ENCODE measurements at places on chromosomes 3 and 15.

DNA sequence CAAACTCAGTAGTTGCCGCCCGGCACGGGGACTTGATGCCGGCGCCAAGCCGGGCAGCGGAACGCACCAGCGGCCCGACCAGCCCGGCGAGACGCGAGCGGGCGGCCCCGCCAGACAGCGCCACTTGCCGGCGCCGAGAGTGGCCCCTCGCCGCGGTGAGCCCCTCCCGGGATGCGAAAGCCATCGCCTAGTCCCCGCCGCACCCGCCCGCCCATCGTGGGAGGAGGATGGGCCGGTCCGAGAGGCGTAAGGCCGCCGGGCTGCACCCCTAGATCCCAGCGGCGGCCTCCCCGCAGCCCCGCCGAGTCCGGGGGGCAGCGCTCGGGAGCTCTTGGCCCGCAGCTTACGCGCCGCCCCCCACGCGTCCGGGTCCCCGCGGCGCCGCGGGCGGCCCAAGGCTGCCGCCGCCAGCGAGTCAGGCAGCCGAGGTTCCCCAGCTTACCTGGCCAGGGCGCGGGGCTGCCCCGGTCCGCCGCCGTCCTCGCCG is 609 bp downstream of the GOLGA8A start:
- DNase-seq, result peak; percentile 31

DNA sequence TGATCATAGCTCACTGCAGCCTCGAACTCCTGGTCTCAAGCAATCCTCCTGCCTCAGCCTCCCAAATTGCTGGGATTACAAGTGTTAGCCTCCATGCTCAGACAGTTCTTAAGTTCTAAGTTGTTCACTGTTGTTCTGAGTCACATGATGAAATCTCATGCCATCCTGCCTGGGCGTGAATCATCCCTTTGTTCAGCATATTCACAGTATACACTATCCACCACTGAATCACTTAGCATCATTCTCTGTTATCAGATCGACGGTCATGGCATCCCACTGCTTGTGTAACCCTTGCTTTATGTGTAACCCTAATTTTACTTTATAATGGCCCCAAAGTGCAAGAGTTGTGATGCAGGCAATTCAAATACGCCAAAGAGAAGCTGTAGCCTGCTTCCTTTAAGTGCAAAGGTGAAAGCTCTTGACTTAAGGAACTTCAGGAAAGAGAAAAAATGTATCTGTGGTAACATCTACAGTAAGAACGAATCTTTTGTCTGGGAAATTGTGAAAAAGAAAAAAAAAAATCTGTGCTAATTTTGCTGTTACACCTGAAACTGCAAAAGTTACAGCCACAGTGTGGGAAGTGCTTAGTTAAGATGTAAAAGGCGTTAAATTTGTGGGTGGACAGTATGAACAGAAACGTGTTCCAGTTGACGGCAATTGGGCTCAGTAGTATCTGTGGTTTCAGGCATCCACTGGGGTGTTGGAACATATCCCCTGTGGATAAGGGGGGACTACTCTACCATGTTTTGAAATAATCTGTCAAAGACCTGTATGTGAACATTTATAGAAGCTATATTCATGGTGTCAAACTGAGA is 80.6 kb downstream of the PCOLCE2 start:
- no peak for DNase-seq

DNA sequence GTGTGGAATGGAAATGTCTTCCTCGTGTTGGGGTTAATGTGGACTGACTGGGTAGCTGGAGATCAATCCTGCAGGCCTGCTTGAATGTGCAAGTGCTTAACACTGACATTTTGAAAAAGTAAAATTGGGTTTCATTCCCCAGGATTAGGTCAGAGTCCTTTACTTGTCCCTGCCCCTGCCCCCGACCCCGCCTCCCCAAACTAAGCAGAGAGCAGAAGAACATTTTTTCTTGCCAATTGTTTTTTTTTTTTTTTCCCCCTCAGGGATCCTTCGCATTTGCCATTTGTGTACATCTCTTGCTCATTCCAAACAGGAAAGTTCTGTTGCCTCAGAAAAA is 147.0 kb upstream of the NR2F2 start:
- DNase-seq, result no peak

DNA sequence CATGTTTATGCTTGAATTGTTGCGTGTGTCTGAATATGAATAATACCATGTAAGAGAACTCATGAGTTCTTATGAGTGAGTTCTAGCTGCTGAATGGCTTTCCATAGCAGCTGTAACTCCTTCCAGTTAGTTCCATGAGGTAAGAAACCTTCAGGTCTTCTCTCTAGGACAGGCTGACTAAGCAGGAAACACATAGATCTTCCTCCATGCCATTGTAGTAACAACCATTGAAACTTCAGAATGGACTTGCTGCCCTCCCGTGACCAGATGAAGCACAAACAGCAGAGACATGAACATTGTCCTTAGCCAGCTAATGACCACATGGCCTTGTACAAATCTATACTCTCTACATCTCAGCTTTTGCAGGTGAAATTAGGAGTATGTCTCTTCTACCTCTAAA is 200.0 kb downstream of the ZNF385D start:
- DNase-seq, result no peak

GRCh38 chr3:9340472-9340902 is 22.4 kb upstream of the THUMPD3 start:
- DNase-seq, result no peak

GRCh38 chr3:14514323-14514720 is 25.8 kb downstream of the GRIP2 start:
- DNase-seq, result no peak

GRCh38 chr3:111215481-111215880 is 143.9 kb downstream of the NECTIN3 start:
- no peak for DNase-seq

DNA sequence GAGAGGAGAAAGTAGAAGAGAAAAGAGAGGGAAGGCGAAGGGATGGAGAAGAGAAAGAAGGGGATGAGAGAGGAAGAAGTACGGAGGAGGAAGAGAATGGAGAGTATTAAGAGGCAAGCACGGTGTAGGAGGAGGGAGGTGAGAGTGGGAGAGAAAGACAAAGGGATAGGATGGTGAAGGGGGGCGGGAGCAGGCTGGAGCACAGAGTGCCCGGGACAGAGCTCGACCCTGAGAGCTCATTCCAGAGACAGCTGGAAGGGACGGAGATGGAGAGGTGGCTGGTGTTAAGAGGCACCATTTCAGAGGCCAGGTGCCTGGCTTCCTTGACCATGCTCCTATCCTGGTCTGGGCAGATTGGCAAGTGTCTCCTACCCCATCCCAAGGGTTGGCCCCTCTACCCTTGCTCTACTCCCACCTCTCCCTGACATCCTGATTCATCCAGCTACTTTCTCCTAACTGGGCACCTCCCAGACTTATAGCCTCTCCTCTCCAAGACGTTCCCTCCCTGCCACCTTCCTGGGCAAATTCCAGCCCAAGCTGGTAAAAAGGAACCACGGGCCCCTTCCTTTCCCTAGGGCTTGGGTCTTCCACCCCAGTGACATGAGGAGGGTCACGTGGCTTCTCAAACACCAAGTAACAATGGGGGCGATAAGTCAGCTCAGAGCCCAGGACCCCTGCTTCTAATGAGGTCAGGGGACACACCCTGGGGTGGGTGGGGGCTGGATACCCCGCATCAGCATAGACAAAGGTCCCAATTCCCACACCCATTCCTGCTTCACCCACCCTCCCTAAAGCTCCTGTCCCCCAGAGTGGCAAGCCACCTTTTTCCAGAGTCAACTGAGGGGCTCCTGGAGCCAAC is 1.1 kb downstream of the CLCN2 start:
- no peak for DNase-seq

DNA sequence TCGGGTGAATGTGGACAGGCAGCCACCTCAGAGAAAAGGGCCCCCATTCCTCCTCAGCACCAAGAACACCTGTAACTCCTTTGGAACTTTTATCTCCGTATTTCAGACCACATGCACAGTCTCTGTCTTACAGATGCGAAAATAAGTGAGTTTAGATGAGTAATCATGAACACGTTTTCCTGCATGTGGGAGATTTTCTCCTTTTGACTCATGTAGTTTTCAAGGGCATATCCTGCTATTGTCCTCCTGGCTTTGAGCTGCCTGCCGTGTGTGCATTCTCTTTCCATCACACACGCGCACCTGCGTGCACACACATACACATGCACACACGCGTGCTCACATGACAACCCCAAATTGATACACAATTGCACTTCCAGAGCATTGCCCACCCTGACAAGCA is 239.2 kb downstream of the GABRG3 start:
- DNase-seq, result no peak

GRCh38 chr15:62104401-62104800 is 37.6 kb downstream of the C2CD4A start:
- DNase-seq, result no peak

GRCh38 chr3:140093742-140094141 is 158.8 kb downstream of the CLSTN2 start:
- no peak for DNase-seq

DNA sequence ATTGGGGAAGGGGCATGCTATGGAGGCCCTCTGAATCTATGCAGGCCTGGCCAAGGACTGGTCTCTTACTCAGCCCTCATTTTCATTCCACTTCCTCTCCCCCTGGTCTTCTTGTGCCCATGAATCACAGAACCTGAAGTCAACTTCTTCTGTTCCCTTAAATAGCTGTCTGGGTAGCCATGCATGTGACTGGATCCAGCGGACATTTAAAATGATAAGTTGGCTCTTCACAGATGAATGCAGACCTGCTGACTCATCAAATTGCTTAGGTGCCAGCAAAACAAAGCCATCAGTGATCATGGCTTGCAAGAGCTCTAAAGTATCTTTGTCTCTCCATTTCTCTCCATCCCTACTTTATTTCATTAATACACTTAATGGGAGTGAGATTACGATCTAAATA is 90.1 kb upstream of the CADPS start:
- no peak for DNase-seq

- DNase-seq, result no peak
Observed at GRCh38 chr3:110851736-110852135, 219.9 kb upstream of the NECTIN3 start.

GRCh38 chr3:122797291-122797690 is 2.4 kb downstream of the SLC49A4 start:
- DNase-seq, result no peak

DNA sequence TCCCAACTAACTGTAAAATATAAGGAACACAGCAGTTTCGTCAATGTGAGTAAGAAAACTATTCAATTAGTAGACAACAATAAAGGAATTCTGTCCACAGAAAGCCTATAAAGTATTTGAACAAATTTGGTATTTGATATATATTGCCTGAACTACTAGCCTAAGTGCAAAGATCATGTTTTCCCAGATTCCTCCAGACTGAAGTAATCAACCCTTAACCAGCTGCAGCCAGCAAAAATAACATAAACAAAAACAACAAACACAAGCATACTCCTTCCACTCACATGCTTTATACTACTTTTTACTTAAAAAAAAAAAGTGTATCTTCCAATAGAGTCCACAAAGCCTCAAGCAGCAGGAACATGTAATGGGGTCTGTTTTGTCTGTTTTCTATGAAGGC is 24.1 kb downstream of the PGBD4 start:
- DNase-seq, result no peak

DNA sequence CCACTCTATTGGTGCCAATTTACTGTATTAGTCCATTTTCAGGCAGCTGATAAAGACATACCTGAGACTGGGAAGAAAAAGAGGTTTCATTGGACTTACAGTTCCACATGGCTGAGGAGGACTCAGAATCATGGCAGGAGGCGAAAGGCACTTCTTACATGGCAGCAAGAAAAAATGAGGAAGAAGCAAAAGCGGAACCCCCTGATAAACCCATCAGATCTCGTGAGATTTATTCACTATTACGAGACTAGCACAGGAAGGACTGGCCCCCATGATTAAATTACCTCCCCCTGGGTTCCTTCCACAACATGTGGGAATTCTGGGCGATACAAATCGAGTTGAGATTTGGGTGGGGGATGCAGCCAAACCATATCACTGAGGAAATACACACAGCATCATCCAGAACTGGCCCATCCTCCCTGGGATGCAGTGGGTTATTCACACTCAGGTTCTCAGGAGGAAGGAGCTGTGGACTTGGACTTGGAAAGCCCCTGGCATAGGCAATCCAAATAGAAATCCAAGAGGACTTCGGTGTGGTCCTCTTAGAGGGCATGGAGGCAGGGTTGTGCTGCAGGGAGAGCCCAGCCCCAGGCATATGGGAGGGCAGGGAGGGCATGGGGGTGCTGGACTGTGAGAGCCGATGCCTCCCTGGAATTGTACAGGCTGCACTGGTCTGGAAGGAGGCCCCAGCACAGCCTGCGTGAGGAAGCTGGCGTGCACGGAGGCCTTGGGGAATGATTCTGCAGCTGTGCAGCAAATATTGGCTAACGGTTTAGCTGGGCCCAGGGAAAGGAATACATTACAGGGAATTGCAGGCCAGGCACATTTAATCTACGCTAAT is 62.9 kb downstream of the EFCAB12 start:
- DNase-seq, result no peak

GRCh38 chr3:49397470-49397869 is 14.3 kb downstream of the RHOA start:
- DNase-seq, result no peak

- no peak for DNase-seq
Observed at GRCh38 chr3:148707601-148708380, 10.1 kb downstream of the AGTR1 start.

DNA sequence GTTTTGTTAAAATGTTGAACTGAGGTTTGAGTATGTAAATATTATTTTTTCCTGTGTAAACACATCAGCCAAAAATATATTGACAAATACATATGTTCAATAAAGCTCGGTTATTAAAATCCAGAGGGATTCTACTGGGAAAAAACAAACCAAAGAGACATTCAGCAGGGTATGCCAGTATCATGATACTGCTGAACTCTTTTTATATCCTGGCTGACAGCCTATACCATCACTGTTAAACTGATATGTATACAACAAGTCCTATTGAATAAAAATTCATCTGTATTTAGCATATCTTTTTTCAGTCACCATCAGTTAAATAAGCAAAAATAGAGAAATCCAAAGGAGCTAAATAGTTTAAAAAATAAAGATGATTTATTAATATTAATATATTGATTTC is 71.6 kb upstream of the NEO1 start:
- no peak for DNase-seq

DNA sequence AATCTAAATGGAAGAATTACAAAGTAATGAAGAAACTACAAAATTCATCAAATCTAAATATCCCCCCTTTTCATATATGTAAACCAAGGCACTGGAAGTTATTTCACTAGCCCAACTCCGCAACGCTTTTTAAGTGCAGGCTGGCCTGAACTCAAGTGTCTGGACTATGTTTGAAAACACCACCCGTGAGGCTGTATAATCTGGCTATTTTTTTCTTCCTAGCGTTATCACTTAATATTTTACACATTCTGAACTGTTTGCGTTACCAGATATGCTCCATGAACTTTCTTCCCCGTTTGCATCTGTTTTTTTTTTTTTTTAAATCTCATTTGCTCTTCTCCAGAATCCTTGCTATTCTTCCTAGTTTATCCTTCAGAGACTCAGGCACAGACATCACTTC is 619.5 kb upstream of the CBLB start:
- no peak for DNase-seq

- DNase-seq, result no peak
Observed at GRCh38 chr3:28504976-28505375, 156.4 kb upstream of the AZI2 start.

- DNase-seq, result no peak
Observed at GRCh38 chr3:149535333-149535685, 60.8 kb downstream of the TM4SF4 start.

- no peak for DNase-seq
Observed at GRCh38 chr15:74790080-74790916, 8.4 kb downstream of the CSK start.

- no peak for DNase-seq
Observed at GRCh38 chr15:48149858-48150257, 28.2 kb downstream of the MYEF2 start.

GRCh38 chr3:148642214-148642613 is 55.5 kb upstream of the AGTR1 start:
- DNase-seq, result no peak

GRCh38 chr15:78079298-78080087 is 2.0 kb upstream of the TBC1D2B start:
- DNase-seq, result no peak

GRCh38 chr15:83164771-83165404 is 42.7 kb downstream of the HDGFL3 start:
- DNase-seq, result no peak

All from T follicular helper cell (primary cell).